ENCODE measurements at places on chromosomes 7 and 10.
A peak's percentile ranks its signal among the peaks of the same experiment; 100 is the strongest.

GRCh38 chr10:90222372-90222771 is 521.0 kb downstream of the KIF20B start:
- no peak for DNase-seq

GRCh38 chr10:80382989-80383388 is 25.4 kb upstream of the PRXL2A start:
- DNase-seq = peak; percentile 17

DNA sequence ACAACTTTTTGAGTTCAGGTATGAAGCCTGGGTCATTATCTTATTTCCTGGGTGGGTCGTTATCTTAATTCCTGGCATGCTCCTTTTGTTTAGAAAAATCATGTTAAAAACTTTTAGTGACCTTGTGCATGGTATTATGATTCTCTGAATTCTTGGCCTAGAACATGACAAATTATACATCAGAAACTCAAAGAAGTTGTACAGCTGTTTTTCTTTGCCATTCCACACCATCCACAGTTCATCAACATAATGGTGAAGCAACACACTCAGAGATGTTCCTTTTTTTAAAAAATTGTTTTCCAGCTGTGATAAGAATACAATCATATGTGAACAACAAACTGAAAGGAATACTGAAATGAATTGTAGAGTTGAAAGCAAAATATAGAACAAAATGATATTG is 149.2 kb upstream of the SEMA3D start:
- no peak for DNase-seq

- DNase-seq = no peak
These were observed 8.0 kb downstream of the SPOCK2 start for GRCh38 chr10:72080042-72080975.

DNA sequence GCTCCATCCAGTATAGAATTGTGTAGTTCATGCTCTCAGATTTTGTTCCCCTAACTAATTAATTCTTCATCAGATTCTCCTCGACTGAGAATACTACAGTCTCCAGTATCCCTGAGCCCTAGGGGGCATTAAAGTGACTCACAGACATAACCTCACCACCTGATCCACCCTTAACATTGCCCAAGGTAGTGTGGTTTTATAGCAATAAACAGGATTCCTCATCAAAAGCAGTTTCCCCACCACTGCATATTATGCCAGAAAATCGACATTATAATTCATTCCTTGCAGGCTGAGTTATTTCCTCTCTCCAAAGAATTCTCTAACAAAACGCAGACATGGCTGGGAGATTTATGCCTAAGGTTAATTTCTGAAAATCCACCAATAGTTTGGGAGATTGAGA is 1402.5 kb upstream of the CELF2 start:
- DNase-seq = no peak

DNA sequence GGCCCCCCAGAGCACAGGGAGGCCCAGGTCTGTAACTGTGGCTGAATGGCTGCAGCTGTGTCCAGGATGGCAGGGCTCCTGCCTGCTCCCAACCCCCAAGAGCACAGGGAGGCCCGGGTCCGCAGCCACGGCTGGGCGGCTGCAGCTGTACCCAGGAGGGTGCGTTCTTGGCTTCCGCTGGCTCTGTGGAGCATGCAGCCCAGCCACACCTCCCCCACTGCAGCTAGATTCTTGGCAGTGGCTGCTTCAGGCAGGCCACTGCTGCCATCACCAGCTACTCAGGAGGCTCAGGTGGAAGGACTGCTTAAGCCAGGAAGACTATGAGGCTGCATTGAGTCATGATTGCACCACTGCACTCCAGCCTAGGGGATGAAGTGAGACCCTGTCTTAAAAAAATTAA is 27.9 kb downstream of the C7orf25 start:
- DNase-seq = no peak

- no peak for DNase-seq
These were observed 113.5 kb upstream of the IL6 start for GRCh38 chr7:22613496-22613895.

DNA sequence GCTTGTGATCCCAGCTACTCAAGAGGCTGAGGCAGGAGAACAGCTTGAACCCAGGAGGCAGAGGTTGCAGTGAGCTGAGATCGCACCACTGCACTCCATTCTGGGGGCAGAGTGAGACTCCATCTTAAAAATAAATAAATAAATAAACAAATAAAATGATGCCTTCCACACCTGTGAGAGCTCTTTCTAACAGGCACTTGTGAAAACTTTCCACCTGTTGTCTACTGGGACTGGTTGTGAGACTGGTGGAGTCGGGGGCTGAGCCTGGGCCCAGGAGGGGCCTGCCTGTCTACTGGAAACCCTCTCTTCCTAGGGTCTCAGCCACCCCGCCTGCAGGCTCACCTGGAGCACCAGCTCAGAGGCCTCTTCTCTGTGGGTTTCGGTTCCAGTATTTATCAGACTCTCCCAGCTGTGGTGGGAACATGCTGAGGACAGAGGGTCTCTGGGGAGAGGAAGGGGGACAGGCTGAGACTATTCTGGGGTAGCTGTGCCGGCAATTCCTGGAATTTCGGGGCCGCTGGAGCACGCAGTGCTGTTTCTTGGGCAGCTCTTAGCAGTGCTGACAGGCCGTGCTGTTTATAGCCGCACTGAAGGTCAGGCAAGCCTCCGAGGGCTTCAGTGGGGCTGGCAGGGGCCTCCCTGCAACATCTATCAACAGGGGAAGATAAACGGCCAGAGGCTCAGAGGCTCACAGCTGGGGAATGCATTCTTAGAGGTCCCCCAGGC is 3.8 kb downstream of the LDB3 start:
- no peak for DNase-seq

DNA sequence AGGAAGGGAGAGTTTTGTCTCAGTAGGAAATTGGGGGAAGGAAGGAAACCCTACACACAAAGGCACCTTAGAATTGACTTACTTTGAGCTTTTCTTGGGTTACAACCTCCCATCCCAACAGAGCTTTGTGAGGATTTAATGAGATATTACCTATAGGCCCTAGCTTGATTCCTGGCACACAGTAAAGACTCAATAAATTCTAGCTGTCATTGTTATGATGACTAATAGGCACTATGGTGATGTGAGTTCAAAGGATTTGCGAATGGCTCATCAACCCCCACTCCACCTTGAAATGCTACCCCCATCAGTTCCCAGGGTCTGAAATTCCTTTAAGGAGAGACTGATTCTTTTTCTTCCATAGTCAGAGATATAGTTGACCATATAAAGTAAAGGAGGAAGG is 67.9 kb upstream of the SMNDC1 start:
- no peak for DNase-seq

- DNase-seq = peak; percentile 6
These were observed 80.4 kb upstream of the MGMT start for GRCh38 chr10:129386415-129387257.
